ENCODE measurements at places on chromosomes 5 and 9.

DNA sequence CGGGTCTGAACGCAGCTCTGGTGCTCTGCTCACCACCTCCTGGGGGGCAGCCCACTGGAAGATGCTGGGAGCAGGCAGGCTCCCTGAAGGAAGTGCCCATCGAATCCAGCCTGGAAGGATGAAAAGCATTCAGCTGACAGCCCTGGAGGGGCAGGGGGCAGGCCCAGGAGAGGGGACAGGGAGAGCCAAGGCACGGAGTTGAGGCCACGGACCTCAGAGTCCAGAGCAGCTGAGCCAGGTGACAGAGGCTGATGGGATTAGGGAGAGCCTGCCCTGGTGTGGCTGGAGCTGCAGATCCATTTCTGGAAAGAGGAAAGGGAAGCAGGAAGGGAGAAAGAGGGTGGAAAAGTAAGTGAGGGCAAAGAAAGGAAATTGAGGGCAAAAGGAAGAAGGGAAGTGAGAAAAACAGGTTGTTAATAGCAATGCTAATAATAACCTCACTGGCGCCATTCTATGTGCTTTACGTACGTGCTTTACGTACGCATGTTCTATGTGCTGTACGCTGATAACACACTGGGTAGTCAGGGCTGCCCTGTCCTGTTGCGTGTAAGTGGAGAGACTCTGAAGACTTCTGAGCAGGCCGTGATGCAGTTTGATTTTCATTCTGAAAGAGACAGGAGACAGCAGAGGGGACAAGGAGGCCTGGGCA is 52.6 kb downstream of the LMX1B start:
- no peak for DNase-seq

DNA sequence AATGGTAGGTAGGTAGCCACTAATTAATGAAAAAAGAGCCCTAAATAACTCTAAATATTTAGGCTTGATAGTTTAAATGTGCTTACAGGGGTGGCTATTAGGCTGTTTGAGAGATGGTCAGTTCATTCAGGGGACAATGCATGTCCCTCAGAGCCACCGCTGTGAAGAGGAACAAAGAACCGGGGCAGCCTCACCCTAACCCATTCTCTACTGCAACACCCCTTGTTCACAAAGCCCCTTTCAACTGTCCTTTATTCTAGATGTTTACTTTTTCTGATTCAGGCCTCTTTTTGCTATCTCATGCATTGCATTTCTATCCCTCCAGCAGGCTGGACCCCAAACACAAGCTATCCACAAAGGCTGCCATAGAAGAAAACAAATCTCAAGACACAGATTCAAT is 906.7 kb downstream of the NR2F1-AS1 start:
- no peak for DNase-seq

DNA sequence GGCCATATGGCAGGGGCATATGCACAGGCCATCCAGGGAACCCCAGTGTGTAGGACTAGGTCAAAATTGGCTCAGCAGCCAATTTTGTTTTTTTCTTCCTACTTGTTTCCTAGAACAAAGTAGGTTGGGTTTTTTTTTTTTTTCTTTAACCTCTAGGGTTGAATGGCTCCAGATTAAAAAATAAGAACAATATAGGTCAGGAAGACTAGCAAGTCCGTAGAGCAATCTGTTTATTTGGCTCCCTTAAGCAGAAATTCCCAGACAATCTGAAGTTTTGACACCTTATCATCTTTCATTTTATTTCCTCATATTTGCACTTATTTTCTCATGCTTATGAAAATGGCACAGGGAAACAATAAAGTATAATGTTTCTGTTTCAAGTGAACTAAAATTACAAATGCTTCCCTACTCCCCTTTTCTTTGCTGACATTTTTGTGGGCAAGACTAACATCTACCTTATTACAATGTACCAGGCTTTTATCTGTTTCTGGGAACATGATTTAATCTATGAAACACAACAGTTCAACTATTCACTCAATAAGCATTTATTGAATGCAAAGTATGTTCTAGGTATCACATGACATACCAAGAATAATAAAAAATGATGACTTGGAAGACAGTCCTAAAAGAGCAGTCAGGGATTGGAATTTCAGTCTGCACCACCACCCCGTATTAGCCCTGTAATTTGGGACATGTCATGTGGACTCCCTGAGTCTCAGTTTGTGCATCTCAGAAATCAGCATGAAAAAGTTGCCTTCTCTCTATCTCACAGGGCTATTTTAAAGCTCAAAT is 30.5 kb downstream of the TLR4 start:
- no peak for DNase-seq

DNA sequence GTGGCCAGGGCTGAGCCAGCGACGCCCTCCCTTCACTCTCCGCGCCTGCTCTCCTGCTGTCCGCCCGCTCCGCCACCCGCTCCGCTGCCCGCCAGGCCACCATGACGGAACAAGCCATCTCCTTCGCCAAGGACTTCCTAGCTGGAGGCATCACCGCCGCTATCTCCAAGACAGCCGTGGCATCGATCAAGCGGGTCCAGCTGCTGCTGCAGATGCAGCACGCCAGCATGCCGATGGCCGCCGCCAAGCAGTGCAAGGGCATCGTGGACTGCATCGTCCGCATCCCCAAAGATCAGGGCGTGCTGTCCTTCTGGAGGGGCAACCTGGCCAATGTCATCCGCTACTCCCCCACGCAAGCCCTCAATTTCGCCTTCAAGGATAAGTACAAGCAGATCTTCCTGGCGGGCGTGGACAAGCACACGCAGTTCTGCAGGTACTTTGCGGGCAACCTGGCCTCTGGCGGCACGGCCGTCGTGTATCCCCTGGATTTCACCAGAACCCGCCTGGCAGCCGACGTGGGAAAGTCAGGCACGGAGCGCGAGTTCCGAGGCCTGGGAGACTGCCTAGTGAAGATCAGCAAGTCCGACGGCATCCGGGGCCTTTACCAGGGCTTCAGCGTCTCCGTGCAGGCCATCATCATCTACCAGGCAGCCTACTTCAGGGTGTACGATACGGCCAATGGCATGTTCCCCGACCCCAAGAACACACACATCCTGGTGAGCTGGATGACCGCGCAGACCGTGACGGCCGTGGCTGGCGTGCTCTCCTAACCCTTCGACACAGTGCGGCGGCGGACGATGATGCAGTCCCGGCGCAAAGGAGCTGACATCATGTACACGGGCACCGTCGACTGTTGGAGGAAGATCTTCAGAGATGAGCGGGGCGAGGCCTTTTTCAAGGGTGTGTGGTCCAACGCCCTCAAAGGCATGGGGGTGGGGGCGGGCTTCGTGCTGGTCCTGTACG is 1130.4 kb upstream of the ACO1 start:
- no peak for DNase-seq

GRCh38 chr9:109483744-109484429 is 14.2 kb downstream of the PTPN3 start:
- no peak for DNase-seq

All from GM12891 (cell line).